GOT3 (cell line): ENCODE measurements at places on chromosomes 7 and 10.

DNA sequence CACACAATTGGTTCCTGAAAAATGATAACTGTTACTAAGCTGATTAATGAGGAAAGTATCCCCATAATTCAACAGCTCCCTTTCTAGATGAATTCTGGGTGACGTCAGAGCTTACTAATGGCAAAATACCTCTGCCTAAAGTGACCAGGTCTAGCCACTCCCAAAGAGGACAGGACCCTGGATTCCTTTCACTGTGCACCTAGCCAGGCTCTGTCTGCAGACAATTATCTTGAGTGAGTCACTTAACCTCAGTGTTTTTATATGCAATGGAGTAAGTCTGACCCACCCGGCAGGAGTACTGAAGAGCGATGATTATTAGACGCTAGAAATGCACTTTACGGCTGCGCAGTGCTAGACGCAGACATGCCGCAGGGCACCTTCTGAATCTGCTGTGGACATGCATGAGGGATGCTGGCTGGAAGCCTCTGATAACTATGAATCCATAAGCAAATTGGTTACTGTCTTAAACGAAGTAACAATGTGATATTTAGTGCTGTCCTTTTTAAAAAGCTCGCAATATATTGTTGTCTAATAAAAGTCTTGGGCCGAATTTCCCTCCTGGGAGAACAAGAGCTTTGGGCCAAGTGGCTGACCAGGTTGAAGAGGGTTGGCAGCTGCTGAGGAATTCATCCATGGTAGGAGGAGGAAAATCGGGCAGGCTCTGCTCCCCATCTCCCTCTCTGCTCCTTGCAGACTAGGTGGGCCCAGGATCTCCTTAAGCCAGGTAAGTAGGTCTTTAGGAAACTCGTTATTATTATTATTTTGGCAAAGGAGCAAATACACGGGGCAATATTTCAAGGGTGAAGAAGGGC is 4.6 kb upstream of the INPP5A start:
- no peak for DNase-seq

DNA sequence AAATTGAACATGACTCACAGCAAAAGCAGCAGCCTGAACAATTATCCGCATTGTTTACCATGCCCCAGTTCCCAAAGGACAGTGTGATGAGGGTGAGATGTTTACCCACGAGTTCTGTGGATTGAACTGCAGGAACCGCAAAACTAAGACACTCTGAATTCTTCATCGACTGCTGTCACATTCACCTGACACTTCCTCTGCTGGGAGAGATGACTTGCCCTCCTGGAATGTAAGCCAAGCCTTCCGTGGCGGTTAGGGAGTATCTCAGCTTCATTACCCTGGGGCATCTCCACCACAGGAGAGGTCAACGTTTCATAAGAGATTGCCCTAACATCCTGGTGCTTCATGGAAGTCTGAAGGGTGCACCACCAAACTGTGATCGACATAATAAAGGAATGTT is 374.6 kb upstream of the ADARB2 start:
- no peak for DNase-seq

DNA sequence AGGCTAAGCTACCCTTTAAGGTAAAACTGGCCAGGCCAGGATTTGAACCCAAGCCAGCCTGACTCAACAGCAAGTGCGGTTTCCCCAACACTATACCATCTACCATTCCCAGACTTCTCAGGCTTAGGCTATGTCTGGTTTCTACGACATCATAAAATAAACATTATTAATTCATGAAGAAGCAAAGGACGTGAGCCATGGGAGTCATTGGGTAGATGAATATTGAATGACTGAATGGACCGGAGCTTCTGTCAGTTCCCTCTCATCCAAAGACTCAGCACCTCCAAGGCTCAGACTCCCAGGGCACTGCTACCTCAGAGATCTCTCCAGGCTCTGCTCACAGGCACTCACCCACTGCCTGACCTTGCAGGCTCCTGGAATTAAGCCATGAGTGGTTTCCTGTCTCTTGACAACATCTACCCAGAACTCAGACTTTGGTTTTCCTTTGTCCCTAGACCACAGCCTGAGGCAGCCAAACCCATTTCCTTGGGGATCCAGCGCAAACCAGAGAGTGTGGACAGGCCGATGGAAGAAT is 64.6 kb upstream of the STEAP1B start:
- DNase-seq = no peak

DNA sequence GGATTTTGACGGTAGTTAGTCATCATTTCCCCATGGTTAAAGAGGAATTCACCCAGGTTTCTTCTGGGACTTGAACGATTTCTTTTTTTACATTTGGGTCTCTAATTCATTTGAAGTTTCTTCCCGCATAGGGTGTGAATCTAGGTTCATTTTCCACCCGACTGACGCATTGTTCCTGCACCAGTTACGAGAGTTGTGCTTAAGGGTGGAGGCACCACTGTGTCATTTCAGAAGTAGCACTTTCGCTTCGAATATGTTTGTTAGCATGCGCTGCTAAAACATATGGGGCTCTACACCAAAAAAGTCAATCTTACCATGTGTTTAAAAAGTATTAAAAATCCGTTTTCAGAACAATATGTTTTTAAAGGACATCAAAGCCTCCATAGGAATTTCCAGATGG is 140.3 kb downstream of the VIPR2 start:
- DNase-seq = no peak

DNA sequence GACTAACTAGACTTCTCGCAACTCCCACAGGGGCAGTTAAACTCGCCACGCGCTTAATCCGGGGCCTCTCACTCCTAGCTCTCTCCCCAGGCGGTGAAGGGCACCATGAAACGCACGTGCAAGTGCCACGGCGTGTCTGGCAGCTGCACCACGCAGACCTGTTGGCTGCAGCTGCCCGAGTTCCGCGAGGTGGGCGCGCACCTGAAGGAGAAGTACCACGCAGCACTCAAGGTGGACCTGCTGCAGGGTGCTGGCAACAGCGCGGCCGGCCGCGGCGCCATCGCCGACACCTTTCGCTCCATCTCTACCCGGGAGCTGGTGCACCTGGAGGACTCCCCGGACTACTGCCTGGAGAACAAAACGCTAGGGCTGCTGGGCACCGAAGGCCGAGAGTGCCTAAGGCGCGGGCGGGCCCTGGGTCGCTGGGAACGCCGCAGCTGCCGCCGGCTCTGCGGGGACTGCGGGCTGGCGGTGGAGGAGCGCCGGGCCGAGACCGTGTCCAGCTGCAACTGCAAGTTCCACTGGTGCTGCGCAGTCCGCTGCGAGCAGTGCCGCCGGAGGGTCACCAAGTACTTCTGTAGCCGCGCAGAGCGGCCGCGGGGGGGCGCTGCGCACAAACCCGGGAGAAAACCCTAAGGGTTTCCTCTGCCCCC is 19.5 kb downstream of the WNT8B start:
- no peak for DNase-seq

DNA sequence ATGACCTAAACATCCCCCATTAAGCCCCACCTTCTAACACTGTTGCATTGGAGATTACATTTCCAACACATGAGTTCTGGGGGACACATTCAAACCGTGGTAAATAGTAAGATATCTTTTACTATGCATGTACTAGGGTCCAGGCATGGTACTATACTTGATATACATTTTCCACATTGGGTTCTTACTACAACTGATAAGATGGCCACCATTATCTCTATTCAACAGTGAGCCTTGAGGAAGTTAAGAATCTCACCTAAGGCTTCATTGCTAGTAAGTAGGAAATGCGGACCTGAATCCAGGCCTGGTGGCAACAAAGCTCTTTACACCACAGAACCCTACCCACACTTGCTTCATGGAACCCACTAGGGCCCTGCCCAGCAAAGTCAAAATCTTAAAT is 5.7 kb downstream of the PANK1 start:
- no peak for DNase-seq

- DNase-seq = no peak
Measured at GRCh38 chr7:66668677-66669076, 40.0 kb downstream of the KCTD7 start.

DNA sequence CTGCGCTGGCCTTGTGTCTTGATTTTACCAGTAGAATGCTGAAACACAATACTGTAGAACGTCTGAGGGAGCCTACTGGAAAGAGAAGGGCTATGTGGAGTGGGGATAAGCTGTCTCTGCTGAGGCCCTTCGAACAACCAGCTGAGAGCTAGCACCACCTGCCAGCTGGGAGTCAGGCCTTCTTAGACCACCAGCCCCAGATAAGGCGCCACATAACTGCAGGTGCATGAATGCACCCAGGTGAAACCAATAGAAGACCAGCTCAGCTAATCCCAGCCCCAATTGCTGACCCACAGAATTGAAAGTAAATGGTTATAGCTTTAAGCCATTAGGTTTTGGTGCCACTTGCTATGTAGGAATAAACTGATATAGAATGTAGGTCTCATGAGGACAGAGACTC is 438.4 kb downstream of the ADRA2A start:
- DNase-seq = no peak

DNA sequence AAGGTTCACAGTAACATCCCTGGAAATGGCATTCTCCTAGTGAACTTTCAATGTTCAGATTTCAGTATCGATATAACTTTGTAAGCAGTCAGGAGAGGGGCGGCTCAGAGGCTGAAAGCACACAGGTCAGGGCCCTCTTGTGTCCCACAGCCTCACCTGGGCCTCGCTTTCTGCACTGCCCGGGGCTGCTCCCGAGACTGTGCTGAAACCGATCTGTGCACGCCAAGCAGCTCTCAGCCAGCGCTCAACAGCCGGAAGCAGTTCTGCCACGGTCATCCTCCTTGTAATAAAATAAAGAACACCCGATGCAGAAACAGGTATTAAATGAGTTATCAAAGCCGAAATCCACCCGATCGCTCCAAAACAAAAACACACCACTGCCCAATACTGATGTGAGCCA is 106.0 kb downstream of the DIP2C start:
- DNase-seq = no peak

DNA sequence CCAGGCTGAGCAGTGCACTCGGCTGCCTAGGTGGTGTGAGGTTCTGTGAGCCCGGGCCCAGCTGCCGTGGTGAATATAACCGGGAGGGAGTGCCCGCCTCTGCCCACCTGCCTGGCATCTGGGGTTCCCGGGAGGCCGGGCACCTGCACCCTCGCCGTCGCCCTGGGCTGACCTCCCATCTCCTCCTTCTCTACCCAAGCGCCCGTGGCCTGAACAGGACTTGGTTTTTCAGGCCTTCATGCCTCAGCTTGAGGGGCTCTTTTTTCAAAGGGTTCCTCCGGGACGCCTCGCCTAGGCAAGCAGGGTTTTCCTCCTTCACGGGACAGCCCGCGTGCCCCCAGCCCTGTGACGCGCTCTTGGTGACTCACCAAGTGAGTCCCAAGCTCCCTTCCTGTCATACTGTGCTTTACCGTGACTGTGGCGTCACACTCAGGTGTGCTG is 9.9 kb downstream of the INPP5A start:
- no peak for DNase-seq

- DNase-seq = no peak
Measured at GRCh38 chr7:97623333-97623732, 108.6 kb upstream of the TAC1 start.

DNA sequence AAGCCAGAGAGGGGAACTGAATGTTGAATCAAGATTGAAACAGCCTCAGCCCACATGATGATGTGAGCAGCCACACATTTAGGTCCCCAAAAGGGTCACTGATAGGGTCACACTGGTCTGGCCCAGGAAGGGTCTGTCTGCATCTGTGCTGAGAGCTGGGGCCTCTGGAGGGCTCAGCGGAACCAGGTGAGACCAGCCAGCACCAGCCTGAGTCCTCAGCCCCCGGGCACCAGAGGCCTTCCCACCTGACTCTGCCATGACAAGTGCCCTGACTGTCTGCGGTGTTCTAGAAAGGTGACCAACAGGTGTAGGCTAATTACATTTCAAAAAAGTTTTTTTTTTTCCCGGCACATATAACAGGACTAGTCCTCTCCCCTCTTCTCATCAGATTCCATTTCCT is 76.2 kb downstream of the WDR11 start:
- DNase-seq = no peak

DNA sequence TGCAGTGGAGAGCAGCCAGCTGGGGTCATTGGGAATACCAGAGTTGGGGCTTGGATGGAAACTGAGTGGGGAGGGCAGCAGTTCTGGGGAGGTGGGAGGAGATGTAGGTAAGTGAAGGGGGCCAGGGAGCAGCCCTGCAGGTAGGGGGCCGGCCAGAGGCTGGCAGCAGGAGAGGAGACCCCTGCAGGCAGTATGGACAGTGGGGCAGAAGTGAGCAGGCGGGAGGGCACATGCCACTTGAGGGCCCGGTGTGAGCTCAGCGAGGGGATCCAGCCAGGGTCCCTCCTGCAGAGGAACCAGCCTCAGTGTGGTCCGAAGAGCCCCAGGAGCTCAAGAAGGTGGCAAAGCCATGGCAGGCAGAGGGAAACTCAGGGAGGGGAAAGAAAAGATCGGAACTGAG is 75.4 kb downstream of the WDR11 start:
- DNase-seq = no peak

DNA sequence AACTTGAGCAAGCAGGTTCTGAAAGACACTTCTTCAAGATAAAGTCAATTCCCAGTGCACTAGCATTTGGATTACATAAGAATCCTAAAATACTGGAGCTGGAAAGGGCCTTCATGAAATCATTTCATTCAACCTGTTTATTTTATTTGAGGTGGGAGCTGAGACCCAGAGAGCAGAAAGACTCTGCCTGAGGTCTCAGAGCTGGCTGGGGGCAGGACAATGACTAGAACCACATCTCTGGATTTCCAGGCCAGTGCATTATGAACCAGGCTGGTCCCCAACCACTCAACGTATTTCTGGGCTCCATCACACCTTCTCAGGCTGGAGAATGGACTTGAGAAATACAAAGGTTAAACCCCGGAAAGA is 8.4 kb downstream of the ANXA11 start:
- no peak for DNase-seq
